Activated naive CD8-positive, alpha-beta T cell treated with anti-CD3 and anti-CD28 coated beads, Interleukin-2, amount 10 ng/mL, durations not matched to agents 7 days and 5 days (primary cell): ENCODE measurements at places on chromosomes 13 and 19.

GRCh38 chr13:20391597-20392452, 133.8 kb downstream of the CRYL1 start:
- peak; percentile 43 for DNase-seq

- no peak for DNase-seq
These were observed 730.8 kb downstream of the EFNB2 start for GRCh38 chr13:105804561-105805190.

DNA sequence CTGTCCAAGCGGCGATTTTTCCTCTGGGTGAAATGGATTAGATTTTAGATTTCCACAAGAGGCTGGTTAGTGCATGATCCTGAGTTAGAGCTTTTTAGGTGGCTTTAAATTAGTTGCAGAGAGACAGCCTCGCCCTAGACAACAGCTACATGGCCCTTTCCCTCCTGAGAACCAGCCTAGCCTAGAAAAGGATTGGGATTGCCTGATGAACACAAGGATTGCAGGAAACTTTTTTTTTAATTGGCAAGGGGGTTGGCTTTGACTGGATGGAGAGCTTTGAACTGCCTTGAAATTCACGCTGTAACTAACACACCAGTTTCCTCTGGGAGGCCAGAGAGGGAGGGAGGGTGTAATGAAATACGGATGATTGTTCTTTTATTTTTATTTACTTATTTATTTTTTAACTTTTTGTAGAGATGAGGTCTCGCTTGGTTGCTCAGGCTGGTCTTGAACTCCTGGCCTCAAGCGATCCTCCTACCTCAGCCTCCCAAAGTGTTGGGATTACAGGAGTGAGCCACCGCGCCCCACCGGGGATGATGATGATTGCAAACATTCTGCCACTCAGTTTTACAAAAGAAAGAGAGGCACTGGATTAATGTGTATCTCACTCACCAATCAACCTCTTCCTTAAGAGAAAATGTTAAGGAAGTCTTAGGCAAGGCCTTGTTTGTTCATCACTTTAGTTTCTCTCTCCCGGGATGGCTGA, 1.9 kb downstream of the LDLR start:
- no peak for DNase-seq

DNA sequence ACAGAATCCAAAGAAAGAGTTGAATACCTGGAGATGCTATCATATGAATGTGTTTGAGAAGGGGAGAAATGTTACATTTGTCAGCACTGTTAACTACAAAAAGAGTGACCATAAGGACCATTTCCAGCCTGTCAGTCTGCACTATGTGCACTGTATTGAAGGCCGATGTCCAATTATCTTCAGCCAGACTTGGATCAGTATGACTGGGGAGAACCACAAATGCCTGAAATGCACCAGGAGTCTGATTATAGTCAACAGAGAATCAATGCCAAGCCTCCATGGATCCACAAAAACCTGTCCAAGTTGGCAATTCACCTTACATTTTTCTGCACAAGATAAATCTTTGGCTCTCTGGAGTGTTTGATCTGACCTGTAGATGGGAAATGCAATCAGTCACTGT, 697.5 kb upstream of the SGCG start:
- DNase-seq = no peak

- DNase-seq = no peak
These were observed 23.5 kb downstream of the ARL11 start for GRCh38 chr13:49651570-49652354.

DNA sequence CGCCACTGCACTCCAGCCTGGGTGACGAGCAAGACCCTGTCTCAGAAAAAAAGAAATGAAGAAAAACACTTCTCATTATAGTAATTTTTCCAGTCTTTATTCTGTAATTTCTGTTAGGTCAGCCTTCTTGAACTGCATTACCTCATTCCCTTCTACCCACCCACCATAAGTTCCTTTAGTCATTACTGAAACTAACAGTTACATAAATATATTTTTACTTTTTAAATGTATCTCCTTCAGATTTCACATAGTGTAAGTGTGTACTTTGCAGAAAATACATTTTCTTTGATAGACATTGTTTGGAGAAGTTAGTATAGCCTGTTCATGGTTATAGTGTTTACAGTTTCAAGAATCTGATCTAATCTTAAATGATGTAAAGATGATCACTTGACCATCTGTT, 31.7 kb upstream of the KCTD4 start:
- no peak for DNase-seq
